ENCODE measurements at places on chromosomes 2 and 18.

DNA sequence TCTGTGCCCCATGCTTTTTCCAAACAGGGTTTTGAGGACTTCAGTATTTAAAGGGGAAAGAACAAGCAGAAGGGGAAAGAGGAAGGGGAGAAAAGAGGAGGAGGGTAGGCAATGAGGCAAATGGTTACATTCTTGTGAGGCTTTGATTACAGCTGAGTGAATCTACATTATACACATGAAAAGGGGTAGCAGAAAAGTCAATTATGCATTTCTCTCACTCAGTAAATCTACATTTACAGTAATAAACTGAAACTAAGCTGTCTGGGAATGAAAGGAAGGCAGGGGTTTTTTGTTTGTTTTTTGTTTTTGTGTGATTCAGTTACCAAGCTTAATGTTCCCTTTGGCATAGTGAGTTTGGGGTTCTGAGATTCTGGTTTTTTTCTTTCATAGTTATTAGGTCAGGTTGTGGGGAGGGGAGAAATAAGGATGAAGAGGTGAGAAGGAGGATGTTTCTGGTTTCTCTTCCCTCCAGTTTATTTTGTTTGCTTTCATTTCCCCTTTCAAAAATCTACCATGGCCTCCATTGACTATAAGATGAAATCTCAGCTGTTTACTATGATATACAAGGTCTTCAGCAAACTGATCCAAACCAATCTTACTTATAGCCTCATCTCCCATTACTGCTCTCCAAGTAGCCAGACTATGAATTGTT is 18.7 kb downstream of the C18orf63 start:
- no peak for DNase-seq

GRCh38 chr2:100554798-100555407 is 7.9 kb upstream of the PDCL3 start:
- DNase-seq = no peak

DNA sequence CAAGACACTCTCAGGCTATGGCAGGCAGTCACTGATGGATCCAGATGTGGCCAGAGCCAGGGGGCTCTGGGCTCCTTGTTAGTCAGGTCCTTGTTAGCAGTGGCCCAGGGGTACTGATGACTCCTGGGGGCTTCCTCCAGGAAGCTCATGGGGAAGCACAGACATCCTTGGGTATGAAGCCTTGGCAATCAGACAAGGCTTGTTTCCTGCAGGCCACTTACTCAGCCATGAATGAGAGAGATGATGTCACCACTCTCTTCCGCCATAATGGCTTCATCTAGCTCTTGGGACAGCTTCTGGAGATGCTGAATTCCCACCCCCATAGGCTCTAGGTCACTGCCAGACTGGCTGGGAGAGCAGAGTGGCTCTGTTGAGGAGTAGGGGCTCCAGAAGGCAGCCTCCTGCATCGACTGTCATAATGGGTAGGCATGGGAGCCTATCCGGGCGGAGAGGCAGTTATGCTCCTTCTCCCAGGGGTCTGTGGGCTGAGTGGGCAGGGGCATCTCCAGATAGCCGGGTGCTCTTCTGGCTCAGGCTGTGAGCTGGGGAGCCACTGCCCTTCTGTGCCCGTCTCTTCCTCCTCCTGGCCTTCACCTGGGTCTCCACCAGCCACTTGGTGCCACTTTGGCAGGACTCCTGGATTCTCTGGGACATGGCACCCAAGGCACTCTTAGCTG is 40.2 kb upstream of the BMPR2 start:
- no peak for DNase-seq

DNA sequence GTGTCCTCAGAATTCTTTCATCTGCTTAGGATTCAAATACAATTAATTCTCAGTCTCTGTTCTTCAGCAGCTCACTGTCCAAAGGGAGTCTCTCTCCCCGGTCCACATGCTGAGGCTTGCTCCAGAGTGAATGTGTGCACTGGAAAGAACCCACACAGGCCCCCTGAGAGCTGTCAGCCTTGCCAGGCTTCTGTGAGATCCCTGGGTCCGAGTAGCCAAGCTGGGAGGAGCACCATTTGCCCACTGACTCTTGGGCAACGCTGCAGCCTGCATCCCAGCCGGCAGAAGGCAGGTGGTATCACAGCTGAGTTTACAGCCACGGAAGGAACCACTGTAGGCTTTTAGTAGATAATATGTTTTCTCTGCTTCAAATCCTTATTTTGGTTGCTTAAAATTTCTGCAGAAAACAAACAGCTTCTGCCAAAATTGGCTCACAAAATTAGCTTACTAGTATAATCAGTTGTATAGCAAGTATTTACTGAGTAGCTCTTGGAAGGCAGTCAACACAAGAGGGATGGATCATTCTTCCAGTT is 21.4 kb upstream of the LTBP1 start:
- no peak for DNase-seq

DNA sequence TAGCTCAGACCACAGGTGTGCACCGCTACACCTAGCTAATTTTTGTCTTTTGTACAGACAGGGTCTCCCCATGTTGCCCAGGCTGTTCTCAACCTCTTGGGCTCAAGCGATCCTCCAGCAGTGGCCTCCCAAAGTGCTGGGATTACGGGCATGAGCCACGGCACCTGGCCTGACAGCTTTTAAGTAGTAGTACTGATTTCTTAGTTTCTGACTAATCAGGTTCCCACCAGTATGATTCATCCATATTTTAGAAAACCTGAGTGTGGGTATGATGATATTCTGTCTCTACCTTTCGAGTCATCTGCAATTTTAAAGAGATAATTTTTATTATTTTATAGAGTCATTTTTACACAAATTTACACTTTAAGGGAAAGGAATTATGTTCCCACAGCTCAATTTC is 46.4 kb upstream of the GULP1 start:
- DNase-seq = no peak

DNA sequence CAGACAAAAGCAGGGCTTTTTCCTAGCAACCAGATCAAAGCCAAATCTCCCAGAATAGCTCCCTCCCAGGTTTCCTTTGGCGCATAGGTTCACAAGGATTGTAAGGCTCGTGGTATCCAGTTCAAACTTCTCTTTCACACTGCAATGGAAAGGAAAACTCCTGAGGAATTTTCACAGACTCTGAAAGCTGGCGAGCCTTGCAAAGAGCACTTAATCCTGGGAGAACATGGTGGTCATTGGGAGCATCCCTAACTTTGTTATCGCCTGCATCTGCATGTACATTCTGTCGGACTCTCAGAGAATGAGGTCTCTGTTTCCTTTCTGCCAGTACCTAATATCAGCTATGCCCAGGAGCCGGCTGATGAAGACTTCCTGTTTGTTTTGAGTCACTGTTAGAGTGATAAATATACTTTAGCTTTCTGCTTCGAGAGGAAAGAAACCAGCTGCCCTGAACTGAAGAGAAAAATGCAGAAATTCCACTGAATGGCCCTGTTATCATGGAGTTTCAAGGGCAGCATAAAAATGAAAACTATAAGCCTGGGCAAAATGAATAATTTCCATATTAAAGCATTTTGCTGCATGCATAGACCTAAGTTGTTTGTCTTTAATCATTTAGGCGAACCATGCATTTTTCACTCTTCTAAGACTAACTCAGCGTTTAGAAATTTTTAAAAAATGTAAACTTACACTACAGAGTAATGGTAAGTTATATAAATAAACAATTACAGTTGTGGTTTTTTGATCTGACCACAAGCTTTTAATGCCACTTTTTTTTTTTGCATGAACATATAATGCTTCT is 76.4 kb upstream of the ZEB2 start:
- no peak for DNase-seq

GRCh38 chr2:76406134-76406855 is 695.6 kb upstream of the GCFC2 start:
- DNase-seq = no peak

- DNase-seq = no peak
Measured at GRCh38 chr18:5488844-5489243, 55.0 kb downstream of the EPB41L3 start.

GRCh38 chr2:234491281-234491680 is 5.6 kb downstream of the ARL4C start:
- no peak for DNase-seq

GRCh38 chr2:43123981-43124686 is 102.3 kb downstream of the ZFP36L2 start:
- no peak for DNase-seq

All from iPS DF 19.7 (cell line).